ENCODE measurements at places on chromosomes 11 and 22.
A peak's percentile ranks its signal among the peaks of the same experiment; 100 is the strongest.

- peak; percentile 84 for DNase-seq
These were observed 2.3 kb downstream of the PRR33 start for GRCh38 chr11:1889224-1889930.

- no peak for DNase-seq
These were observed 12.9 kb downstream of the MICAL2 start for GRCh38 chr11:12123273-12123672.

DNA sequence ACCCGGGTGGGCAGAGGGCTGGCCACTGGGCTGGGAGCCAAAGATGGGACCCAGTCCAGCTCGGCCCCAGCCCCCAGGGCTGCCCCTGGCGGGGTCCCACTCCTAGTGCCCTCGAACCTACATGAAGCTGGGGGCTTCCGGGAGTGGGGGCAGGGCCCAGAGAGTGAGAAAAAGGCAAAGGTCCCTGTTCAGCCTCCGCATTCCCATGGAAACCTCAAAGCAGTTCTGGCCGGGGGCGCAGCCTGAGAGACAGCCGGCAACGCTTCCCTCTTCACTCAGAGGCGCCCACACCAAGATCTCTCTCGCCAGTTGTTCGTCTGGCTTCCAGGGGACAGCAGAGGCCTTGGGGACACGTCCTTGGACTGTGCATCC is 22.4 kb upstream of the ARHGAP8 start:
- DNase-seq: no peak

- DNase-seq: no peak
These were observed 26.1 kb upstream of the LDHA start for GRCh38 chr11:18368221-18368620.

GRCh38 chr11:7690648-7691047 is 15.6 kb downstream of the OVCH2 start:
- no peak for DNase-seq

GRCh38 chr11:9330387-9331384 is 16.3 kb upstream of the TMEM41B start:
- no peak for DNase-seq

GRCh38 chr11:21630934-21631478 is 561.9 kb upstream of the ANO5 start:
- no peak for DNase-seq

- DNase-seq: no peak
These were observed 29.3 kb downstream of the TPBGL start for GRCh38 chr11:75269896-75270295.

DNA sequence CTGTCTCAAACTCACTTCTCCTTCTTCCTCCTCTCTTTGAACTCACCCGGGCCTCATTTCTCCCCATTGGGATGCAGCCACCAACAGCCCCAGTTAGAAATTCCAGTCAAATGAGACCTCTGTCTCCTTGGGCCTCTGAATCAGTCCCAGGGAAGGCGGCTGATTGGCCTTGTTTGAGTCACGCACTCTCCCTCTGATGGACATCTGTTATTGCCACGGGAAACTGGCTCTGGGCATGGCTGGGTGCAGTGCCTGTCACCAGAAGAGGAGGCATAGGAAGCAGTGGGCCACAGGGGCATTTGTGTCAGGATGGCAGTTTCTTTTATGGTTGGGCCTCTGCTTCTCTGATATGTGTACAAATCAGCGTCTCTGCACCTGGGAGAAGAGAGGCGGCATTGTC is 9.6 kb upstream of the WNT11 start:
- DNase-seq: no peak

- no peak for DNase-seq
These were observed 136.8 kb downstream of the CD44 start for GRCh38 chr11:35275786-35276170.

DNA sequence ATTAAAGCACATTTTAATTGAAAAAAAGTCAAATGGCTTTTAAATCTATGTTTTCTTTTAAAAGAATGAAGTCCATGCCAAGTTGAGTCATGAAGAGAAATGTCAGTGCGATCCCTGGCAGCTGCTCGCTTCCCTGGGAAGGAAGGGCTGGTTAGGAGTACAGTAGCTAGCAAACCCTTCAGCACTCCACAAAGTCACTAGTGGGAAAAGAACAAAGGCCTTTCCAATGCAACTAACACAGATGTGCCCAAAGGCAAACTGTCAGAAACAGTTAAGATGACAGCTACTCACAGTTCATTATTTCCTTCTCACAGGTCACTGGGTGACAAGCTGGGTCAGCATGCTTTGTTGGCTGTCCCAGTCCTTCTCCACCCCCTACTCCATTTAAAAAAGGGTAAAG is 308.7 kb downstream of the DCDC1 start:
- DNase-seq: no peak

GRCh38 chr11:43493431-43493830 is 134.7 kb downstream of the TTC17 start:
- DNase-seq: no peak

GRCh38 chr11:120714438-120714837 is 202.9 kb downstream of the GRIK4 start:
- DNase-seq: no peak
